ENCODE measurements at places on chromosomes 5 and 9.
A peak's percentile ranks its signal among the peaks of the same experiment; 100 is the strongest.

- no peak overlapping the region for H3K4me3 ChIP-seq
- H3K27ac ChIP-seq, result peak overlapping the region; percentile 94
- no peak for DNase-seq
- H3K4me1 ChIP-seq, result peaks cover 30% of the 10 kb centered on the region
These were observed 27.7 kb downstream of the NEK6 start for GRCh38 chr9:124285490-124285889.

- no peaks in the 10 kb centered on the region for H3K36me3 ChIP-seq
- no peak for DNase-seq
- peaks cover 17% of the 10 kb centered on the region for H3K27me3 ChIP-seq
- no peaks in the 10 kb centered on the region for H3K4me1 ChIP-seq
- H3K27ac ChIP-seq, result no peak overlapping the region
- no peak overlapping the region for H3K4me3 ChIP-seq
These were observed 20.5 kb downstream of the GFI1B start for GRCh38 chr9:132998831-132999635.

GRCh38 chr5:39121315-39121714 is 47.1 kb upstream of the RICTOR start:
- no peaks in the 10 kb centered on the region for H3K36me3 ChIP-seq
- H3K4me1 ChIP-seq, result peaks cover 20% of the 10 kb centered on the region
- no peaks in the 10 kb centered on the region for H3K27me3 ChIP-seq
- no peak overlapping the region for H3K4me3 ChIP-seq
- no peak overlapping the region for H3K27ac ChIP-seq

- DNase-seq, result no peak
- H3K27me3 ChIP-seq, result no peaks in the 10 kb centered on the region
- H3K36me3 ChIP-seq, result no peaks in the 10 kb centered on the region
- H3K4me3 ChIP-seq, result peak overlapping the region; percentile 78
These were observed 1.0 kb downstream of the NAIF1 start for GRCh38 chr9:128065907-128066712.

DNA sequence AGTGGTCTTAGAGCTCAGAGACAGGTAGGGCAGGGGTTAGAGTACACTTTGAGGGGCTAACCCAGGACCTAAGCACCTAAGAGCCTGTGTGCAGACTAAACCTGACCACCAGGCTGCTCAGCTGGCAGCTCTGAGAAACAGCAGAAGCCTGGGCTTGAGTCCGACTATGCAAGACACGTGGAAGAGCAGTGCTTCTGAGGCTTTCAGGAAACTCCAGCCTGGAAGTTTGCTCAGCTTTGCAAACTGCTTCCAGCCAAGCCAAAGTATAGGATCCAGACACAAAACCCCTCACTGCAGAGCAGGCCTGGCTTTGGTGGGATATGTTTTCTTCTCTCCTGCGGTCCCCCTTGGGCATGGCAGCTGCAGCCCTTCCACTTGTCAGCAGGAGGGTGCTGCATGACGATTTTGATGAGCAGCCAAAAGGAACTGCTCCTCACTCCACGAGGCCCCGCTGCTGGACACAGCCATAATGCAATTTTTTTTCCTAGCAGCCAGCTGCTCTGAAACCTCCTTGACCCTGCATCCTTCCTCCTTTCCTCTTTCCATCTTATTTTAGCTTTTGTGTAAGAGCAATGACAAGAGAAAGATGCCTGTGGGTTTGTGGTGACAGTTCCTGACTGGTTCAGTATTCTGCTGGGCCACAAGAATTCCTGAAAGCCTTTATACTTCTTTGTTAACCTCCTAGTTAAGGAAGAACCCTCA is 123.1 kb downstream of the LIFR start:
- no peak overlapping the region for H3K27ac ChIP-seq
- H3K36me3 ChIP-seq, result no peaks in the 10 kb centered on the region
- peaks cover 20% of the 10 kb centered on the region for H3K4me1 ChIP-seq
- H3K27me3 ChIP-seq, result no peaks in the 10 kb centered on the region
- no peak overlapping the region for H3K4me3 ChIP-seq
- peak; percentile 71 for DNase-seq

GRCh38 chr5:66143473-66144073 is 527 bp upstream of the SREK1 start:
- peak overlapping the region; percentile 95 for H3K27ac ChIP-seq
- H3K36me3 ChIP-seq, result no peaks in the 10 kb centered on the region
- H3K4me3 ChIP-seq, result peak overlapping the region; percentile 89
- DNase-seq, result no peak
- no peaks in the 10 kb centered on the region for H3K27me3 ChIP-seq

DNA sequence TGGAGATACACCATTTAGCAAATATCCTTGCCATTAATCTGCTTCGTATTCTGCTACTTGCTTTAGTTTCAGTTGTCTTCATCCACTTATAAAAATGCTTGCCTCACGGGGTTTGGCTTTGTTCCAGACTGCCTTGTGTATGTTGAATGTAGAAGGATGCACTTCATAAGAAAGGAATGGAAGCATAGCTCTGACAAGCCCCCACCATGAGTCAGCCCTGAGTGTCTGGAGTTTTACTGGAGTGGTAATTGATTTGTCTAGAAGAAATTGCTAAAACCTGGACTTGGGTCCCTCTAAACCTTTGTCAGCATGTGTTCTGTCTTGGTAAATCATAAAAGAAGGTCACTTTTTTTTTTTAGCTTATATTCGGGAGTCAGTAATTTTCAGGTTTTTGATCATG is 4.6 kb downstream of the TEX48 start:
- peak; percentile 99 for DNase-seq
- H3K27me3 ChIP-seq, result no peaks in the 10 kb centered on the region
- H3K4me3 ChIP-seq, result peak overlapping the region; percentile 44
- H3K4me1 ChIP-seq, result peaks cover 37% of the 10 kb centered on the region
- peak overlapping the region; percentile 72 for H3K27ac ChIP-seq

DNA sequence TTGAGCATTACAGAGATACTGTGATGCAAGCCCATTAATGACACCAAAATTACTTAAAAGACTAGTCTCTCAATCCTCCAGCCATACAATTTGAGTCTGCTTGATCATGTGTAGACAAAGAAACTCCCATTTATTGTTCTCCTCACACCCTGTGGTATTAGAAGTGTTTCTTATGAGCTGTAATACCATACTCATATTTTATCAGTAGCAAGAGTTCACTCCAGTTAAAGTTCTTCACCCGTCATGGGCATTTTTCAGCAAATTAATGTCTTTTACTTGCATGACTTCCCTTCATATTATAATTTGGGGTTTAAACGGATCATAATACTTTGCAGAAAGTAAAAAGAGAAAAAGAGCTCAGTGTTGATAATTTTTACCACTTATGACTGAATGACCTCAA is 242.9 kb downstream of the BNC2 start:
- H3K36me3 ChIP-seq, result no peaks in the 10 kb centered on the region
- H3K27ac ChIP-seq, result peak overlapping the region; percentile 68
- no peaks in the 10 kb centered on the region for H3K27me3 ChIP-seq
- peak; percentile 32 for DNase-seq
- H3K4me3 ChIP-seq, result peak overlapping the region; percentile 4

DNA sequence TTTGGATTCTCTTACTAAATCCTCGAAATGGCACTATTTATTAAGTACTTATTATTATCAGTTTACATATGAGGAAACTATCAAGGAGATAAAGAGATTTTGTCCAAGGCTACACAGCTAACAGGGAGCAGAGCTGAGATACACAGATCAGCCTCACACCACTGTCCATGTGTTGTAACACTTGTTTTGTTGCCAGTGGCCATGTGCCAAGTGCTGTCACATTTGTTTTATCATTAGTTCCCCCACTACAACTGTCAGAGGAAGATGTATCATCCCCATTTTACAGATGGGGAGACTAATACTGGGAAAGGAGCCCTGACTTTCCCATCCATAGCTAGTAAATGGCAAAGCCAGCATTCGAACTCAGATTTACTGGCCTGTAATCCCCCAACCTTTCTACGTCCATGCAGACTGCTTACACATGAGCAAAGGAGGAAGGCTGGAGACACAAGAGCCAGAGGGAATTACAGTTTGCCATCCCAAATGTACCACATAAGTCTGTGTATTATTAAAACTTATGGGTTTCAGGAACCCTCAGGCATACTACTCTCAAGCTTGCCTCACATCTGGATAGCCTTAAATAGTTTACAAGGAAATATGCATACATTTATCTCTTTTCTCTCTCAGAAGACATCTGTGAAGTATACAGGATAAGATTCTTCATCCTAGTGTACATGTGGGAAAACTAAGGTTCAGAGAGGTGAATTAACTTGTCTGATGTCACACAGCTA is 25.1 kb downstream of the PAPPA start:
- no peaks in the 10 kb centered on the region for H3K36me3 ChIP-seq
- peaks cover 15% of the 10 kb centered on the region for H3K4me1 ChIP-seq
- H3K27me3 ChIP-seq, result no peaks in the 10 kb centered on the region

- H3K36me3 ChIP-seq, result no peaks in the 10 kb centered on the region
- H3K4me3 ChIP-seq, result no peak overlapping the region
- no peaks in the 10 kb centered on the region for H3K27me3 ChIP-seq
- peaks cover 4% of the 10 kb centered on the region for H3K4me1 ChIP-seq
- DNase-seq, result peak; percentile 76
- no peak overlapping the region for H3K27ac ChIP-seq
These were observed 2.1 kb downstream of the SAXO1 start for GRCh38 chr9:19030899-19031298.

DNA sequence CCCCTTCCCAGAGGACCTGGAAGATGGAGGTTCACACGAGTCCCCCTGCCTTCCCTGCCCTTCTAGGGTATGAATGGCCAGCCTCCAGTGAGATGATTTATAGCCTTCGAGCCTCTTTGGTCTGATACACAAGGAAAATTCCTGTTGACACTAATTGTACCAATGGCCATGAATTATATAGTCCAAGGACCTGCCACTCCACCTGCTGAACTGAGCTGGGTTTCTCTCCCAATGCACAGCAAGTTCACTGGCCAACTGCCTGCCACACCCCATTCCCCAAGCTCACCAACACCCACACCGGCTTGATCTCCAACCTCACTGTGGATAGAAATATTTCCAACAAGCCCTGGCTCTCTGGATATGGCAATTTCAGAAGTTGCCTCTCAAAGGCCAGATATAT is 9.3 kb upstream of the ADRA1B start:
- H3K4me3 ChIP-seq, result no peak overlapping the region
- DNase-seq, result no peak
- no peaks in the 10 kb centered on the region for H3K27me3 ChIP-seq
- peaks cover 48% of the 10 kb centered on the region for H3K4me1 ChIP-seq
- H3K36me3 ChIP-seq, result no peaks in the 10 kb centered on the region
- H3K27ac ChIP-seq, result no peak overlapping the region

DNA sequence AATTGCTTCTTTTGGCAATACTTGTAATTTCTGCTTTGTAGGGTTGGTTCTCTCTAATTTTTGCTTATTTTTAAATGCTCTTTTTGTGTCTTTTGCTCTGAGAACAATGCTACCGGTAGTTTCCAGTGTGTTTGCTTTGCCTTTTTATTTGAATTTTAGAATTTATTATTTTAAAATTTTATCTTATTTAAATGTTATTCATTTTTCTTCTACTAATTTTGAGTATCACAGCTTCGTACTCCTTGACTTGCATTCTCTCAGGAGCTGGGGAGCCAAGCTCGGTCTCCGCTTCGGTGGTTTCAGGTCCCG is 45.9 kb downstream of the ANXA2R start:
- peak overlapping the region; percentile 88 for H3K27ac ChIP-seq
- peak overlapping the region; percentile 71 for H3K4me3 ChIP-seq
- H3K27me3 ChIP-seq, result no peaks in the 10 kb centered on the region
- peak; percentile 19 for DNase-seq
- H3K4me1 ChIP-seq, result no peaks in the 10 kb centered on the region

DNA sequence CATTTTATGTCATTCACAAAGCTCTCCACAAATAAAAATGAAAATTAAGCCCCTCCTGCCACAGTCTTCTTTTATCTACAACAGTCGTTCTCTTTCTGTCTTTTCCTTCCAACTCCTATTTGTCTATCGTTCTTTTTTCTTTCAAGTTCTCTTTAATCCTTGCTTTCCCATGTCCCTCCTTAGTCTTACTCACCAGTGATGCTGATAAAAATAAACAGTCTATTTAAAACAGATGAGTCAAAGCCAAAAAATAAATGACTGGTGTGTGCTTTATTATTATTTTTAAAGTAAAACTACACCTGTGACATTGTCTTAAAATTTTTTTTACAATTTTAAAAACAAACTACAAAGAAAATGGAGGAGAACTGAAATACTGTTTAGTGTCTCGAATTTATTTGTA is 137.1 kb upstream of the TMEM161B start:
- no peaks in the 10 kb centered on the region for H3K27me3 ChIP-seq
- peak; percentile 2 for DNase-seq
- H3K4me1 ChIP-seq, result no peaks in the 10 kb centered on the region
- H3K4me3 ChIP-seq, result no peak overlapping the region

All from GM23248 (cell line).